Tibial nerve (tissue), 4 donors: ENCODE measurements at places on chromosomes 11 and 22.

- peak; percentile 33 for DNase-seq
These were observed 153.2 kb upstream of the E2F8 start for GRCh38 chr11:19393941-19394340.

- no peak for DNase-seq
These were observed 52.6 kb downstream of the CLTCL1 start for GRCh38 chr22:19238900-19239299.

- no peak for DNase-seq
These were observed 3.8 kb upstream of the GGA1 start for GRCh38 chr22:37604875-37605274.

DNA sequence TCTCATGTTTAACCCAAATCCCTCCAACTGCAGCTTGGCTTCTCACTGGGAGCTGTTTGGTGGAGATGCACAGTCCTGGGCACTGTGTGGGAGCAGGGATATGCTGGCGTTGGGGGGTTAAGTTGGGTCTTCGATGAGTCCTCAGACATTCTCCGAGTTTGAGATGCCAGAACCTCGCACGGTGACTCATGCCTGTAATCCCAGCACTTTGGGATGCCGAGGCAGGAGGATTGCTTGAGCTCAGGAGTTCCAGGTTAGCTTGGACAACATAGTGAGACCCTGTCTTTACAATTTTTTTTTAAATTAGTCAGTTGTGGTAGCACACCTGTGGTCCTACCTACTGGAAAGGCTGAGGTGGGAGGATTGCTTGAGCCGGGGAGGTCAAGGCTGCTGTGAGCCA is 20.7 kb downstream of the POU2F3 start:
- no peak for DNase-seq

DNA sequence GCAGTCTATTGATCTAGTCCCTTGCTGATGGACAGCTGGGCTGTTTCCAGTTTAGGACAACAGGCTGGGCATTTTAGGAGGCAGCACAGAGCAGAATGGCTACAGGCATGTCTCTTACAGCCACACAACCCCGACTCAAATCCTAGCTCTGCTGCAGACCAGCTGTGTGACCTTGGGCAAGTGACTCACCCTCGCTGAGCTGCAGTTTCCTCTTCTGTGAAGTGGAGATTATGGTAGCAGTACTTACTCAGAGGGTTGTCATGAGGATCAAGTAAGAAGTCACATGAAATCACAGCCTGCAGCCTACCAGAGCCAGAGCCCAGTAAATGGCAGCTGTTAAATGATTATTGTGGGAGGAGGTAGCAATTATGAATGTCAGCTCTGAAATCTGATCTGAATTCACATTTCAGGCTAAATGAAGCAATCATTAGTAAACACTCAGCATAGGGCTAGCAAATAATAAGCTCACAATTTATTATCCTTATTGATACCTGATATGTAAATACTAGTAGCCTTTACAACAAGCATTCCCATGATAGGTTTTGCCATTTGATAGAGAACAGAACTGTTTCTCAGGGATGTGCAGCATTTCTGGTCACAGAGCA is 58.9 kb downstream of the MYEOV start:
- DNase-seq = no peak

GRCh38 chr11:15769203-15769602 is 587.1 kb downstream of the SOX6 start:
- DNase-seq = no peak

- DNase-seq = no peak
These were observed 340.1 kb downstream of the NTM start for GRCh38 chr11:131710511-131710910.

DNA sequence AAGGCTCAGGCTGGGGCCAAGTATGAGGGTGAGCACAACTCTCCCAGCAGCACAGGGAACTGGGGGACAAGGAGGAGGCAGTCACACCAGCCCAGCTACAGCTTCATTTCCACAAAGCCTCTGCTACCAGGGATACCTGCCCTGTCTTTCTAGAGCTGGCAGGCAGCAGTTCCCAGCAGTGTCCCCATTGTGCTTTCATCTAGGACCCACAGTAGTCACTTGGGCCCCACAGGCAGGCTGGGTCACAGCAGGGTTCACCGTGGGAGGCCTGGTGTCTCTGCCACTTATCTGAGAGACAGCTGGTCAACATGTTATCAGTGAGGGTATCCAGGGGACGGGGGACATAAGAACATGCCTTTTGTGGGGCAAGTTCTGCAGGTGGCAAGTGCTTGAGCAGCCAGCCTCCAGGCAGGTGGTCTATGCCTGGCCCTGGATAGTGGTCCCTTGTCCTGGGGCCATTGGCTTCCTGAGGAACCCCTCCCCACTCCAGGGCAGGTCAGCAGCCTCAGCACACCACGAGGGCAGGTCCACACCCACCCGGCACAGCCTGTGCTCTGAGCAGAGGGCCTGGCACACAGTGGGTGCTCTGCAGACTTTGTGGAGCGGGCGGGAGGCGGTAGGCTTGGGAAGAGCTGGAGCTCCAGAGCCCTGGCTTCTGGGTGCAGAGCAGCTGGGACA is 29.9 kb downstream of the GNAZ start:
- DNase-seq = no peak

DNA sequence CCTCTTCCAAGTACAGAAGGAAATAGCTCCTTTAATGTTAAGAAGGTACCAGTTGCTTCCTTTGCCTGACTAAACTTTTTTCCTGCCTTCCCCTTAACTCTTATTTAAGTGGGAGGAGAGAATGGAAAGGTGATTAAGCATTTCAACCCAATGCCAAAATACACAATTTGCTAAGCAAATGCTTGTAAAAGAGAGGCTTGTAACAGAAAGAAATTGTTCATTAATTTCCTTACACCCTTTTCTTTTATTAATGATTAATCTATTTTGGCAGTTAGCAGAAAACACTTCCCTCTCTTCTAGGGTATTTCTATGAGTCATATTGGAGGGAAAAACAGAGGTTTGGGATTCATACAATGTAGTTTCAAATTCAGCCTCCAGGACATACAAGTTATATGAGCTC is 427.6 kb upstream of the FAT3 start:
- DNase-seq = no peak

GRCh38 chr11:81397316-81397715 is 1336.3 kb downstream of the FAM181B start:
- no peak for DNase-seq

- no peak for DNase-seq
These were observed 29.1 kb downstream of the RTL6 start for GRCh38 chr22:44468973-44469372.

DNA sequence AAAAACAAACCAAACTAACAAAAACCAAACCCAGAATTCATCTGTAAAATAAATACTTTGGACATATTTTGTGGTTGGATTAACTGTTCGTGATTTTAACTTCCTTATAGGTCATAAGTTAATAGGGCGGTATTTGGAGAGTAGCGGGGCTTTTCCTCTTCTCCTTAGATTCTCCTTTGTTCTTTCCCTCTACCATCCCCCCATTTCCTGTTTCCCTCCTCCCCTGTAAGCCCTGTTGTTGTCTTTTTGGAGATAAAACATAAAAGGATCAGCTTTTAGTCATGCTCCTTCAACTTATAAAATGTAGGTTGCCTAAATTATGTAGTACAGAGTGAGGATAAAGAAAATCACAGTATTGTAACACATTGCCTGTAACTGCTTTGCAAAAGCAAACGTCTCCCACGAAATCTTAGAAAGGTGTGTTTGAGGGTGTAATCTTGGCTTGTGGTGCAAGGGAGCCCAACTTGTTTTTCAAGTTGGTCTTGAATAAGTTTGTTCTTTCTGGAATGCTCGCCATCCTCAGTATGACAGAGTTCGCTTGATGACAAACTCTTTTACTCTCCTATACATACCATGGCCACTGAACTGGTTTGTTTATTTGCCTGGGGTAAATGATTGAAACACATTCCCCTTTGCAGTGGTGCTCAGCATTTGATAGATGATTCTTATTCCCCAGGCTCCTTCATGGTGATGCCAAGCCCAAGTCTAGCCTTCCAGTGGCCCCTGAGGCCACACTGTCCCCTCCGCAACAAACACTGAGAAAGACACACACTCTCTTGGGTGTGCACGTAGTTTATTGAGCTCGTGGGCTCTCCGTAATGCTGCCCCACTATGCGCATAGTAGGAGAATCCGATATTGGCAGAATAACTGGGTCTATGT is 49.4 kb downstream of the TEAD1 start:
- DNase-seq = no peak

GRCh38 chr11:119185981-119186634 is 833 bp downstream of the NHERF4 start:
- DNase-seq = no peak

GRCh38 chr11:116689413-116690127 is 83.2 kb downstream of the BUD13 start:
- DNase-seq = no peak

DNA sequence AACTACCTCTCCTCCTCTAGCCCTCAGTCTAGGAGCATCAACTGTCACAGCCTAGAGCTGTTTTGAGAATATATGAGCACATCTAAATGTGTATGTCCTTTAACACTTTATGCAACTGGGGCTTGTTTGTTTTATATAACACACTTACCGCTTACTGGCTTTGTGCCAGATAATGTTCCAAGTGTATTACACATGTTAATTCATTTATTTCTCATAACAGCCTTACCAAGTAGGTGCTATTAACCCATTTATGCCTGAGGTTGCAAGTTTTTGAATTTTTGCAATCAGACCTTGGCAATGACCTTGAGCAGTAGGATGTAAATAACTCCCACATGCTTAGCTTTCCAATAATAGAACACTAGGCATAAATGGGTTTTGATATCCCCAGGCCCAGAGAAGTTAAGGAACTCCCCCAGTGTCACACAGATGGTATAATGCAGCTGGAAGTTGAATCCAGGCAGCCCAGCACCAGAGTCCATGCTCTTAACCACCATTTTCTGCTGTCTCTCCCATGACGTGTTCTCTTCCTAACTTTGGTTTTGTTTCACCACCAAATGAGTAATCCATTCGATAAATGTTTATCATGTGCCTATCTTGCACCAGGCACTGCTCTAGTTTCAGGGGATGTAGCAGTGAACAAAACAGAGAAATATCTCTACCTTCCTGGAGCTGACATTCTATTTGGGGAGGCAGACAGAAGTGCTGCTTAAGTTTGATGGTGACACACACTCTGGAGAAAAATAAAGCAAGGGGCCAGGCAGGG is 23.1 kb downstream of the PRDM11 start:
- DNase-seq = no peak

DNA sequence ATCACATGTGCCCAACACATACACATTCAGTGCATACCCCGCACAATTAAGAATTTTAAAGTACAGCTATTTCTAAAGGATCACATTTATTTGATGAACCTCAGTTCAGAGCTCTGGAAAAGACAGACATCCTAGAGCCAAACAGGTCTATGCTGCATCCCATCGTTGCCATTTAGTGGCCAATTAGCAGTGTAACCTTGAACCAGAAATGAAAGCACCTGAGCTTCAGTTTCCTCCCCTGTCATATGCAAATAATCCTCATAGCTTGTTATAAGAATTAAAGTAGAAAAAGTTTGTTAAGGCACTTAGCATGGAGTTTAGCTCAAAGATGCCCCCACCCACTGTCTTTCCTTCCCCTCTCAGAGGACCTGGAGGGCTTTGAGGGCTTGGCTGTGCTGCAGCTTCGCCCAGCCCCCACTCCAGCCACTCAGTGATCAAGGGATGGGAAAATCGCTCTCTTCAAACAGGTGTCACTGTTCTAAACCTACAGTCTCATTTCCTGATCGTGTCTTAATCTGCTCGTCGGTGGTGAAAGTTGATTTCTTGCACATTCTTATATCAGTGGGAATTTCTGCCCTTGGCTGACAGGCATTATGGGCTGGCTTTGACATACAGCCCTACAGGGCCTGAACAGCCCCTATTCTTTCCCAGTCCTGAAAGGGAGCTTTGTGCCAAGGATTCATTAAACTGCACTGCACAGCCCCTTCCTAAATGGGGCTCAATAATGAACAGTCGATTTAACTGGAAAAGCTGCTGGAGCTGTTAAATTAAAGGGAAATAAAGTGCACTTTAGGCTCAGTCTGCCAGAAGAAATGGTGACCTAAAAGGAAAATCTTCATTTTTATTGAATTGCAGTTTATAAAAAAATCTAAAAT is 23.3 kb upstream of the FAM181B start:
- no peak for DNase-seq

DNA sequence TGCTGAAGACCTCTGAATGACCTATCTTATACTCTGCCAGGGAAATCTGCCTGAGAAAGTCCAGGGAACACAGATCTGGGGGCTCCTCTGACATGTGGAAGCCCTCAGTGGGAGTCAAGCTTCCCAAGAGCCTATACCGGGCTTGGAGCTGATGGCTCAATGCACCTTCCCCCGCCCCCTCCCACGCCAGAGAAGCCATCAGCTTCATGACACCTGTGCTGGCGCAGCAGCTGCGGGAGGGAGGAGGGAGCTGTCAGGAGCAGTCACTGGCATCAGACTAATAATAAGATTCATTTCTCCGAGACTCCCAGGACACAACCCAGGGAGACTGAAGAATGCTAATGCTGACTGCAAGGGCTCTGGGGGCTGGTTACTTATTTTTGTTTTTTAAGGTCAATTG is 47.8 kb downstream of the SPATA19 start:
- DNase-seq = no peak
